ENCODE measurements at places on chromosomes 16 and 17.

DNA sequence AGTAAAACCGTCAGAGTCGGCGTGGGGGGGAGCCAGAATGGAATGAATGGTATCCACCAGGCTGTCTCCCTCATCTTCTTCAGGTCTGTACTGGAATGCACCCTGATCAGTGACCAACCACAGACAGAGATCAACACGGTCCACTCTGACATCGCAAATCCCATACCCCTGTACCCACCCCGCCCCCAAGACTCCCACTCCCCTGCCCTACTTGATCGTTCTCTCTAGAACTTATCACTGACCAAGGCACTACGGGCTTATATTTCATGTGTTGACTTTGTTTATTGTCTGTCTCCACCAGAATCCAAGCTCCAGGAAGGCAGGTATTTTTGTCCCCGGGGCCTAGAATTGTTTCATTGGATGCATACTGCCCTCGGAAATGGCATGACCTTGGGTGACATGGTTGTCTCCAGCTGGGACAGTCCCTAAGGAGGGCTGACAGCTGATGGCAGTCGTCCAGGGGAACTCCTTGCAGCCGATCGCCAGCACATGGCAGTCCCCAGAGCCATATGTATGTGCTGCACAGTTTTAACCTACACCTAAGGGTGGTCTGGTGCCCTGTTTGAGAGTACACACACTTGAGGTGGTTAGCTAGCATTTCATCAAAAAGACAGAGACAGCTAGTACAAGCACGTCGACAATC is 526 bp upstream of the MFSD6L start:
- no peak for DNase-seq

- DNase-seq = no peak
These were observed 49.8 kb downstream of the IRF8 start for GRCh38 chr16:85948616-85949265.

DNA sequence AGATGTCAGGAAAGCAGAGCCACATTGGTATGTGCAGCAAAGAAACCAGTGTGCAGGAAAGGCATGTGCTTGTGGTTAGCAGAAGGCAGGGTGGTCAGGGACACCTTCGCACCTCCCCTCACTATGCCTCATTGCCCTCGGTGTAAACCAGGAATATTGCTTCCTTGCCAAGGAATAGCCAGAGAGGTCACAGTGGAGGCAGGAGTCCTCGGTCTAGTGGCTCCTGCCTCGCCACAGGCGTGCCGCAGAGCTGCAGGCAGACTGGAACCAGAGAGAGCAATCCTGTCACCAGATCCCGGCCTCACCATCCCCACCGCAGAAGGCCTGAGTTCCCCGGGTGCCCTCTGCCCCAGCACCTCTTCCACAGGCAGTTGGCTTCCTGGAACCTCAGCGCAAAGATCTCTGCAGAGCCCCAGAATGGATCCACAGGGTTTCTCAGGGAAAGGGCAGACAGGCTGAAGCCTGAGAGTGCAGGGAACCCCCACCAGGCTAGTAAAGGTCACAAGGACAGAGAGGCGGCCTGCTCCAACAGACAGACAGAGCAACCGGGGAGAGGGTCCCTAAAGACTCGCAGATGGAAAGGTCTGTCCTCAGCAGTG is 21.6 kb downstream of the CCDC182 start:
- DNase-seq = no peak

GRCh38 chr16:19774024-19774423 is 56.0 kb downstream of the IQCK start:
- DNase-seq = no peak

DNA sequence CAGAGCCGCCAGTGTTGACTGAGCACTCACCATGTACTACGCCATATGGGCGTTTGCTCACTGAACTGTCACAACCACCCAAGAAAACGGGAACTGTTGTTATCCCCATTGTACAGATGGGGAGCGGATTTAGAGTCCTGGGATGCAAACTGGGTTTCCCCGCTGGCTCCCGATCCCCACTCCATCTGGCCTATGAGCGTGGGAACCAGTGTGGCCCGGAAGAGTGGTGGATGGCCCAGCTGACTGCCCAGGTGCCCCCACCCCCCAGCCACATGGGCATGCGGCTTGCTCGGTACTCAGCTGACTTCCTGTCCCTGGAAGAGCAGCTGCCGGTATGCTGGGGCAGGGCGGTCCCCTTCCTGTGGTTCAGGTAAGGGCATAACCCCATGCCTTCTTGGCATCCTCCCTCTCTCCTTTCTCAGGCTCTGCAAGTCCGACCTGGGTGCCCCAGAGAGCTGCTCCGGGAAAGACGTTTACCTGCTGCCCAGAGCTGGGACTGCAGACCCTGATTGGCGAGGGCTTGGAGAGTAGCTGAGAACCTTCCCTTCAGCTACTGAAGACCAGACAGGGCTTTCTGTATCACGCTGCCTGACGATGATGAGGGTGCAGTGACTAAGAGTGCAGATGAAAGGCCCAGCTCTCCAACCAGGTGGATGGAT is 16.2 kb downstream of the SOCS3 start:
- no peak for DNase-seq

DNA sequence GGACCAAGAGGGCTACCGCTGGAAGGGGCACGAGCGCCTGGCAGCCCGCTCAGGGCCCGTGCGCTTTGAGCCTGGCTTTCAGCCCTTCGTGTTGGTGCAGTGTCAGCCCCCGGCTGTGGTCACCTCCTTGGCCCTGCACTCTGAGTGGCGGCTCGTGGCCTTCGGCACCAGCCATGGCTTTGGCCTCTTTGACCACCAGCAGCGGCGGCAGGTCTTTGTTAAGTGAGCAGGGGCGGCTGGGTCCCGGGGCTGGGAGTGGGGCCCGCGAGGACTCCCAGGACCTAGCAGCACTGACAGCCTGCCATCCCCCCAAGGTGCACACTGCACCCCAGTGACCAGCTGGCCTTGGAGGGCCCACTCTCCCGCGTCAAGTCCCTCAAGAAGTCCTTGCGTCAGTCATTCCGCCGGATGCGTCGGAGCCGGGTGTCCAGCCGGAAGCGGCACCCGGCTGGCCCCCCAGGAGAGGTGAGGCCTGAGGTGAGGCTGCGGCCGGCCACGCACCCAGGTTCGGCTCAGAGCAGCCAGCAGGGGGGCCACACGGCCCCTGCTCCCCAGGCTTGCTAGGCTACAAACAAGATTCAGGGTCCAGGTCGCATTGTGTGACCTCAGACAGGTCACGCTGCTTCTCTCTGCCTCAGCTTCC is 17.4 kb upstream of the MYO15B start:
- DNase-seq = no peak

DNA sequence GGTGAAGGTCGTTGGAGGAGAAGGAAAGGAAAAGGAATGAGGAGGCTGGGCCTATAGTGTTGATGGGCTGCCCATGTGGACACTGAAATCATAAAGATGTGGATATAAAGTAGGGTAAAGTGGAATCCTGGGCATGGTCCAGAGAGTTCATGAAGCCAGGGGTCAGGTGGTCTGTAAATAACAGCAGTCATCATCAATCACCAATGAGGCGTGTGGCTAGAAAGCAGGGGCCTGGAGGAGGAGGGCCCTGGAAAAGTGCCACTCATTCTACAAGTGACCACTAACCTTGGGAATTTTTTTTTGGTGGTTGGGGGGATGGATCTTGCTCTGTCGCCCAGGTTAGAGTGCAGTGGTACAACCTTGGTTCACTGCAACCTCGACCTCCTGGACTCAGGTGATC is 115.3 kb upstream of the NOL11 start:
- DNase-seq = no peak

DNA sequence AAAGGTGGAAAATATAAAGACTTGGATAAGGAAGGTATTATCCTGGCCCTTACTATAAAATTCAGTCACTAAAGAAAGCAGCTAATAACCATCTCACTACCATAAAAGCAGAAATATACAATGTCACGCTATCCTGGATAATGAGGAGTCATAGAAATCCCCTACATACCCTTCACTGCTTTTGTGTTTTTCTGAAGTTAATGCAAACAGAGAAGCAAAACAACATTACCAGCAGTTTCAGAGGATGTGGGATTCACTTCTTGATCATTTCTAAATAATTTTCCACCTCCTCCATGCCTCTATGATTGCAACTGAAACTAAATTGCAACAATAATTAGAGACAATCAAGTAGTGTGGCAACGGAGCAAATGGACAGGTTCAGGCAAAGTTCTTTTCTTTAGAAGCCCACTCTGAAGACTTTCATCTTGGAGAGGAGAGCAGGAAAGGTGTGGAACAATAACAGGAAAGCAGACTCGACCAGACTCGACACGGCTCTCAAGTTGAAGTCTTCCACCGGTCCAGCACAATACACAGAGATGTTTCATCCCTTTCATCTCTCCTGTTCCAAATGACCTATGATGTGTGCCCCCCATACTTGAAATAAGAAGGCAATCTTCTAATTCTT is 10.2 kb downstream of the CYTH1 start:
- no peak for DNase-seq

DNA sequence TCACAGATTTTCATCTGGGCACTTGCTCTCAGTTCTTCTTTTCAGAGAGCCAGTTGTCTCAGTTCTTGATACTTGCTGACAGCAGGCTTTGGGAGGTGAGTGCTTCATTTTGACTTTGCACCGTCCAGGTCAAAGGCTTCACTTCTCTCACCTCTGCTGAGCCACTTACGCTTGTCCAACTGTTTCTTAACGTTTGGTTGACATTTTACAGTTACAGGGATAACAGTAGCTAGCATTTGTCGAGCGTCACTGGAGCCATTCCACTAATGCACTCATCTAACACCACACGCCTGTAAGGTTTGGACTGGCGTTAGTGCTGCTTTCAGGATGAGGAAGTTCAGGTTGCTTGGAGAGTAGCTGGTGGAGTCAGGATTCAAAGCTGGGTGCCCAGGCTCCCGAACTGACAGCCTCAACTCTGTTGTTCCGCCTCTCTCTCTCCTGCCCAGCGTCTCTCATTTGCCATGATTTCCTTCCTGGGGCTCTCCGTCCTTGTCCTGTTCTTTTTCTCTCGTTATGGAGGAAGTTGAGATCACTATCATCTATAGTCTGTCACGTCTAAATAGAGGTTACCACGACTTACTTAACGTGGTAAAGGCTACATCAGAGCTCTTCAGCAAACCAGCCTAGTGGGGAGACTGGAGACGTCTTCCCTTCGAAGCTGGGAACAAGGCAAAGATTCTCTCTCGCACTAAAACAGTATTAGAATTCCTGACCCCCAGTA is 220.8 kb downstream of the RPTOR start:
- no peak for DNase-seq
